ENCODE measurements at places on chromosomes 12 and 14.

- no peak for DNase-seq
Observed at GRCh38 chr14:33986804-33987203, 35.9 kb upstream of the EGLN3 start.

DNA sequence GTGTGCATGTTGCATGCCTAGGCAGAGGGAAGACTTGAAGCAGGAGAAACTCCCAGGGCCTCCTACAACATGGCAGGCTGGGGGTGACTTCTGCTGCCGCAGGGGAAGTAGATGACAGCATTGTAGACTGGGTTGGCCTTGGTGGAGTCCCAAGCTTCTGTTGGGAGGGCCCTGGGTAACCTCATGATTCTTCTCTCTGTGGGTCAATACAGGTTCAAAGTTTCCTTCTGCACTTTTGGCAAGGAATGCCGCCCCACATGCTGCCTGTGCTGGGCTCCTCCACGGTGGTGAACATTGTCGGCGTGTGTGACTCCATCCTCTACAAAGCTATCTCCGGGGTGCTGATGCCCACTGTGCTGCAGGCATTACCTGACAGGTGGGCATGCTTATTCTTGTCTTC is 78.4 kb upstream of the RIC8B start:
- no peak for DNase-seq

- no peak for DNase-seq
Observed at GRCh38 chr14:83706231-83706954, 1823.6 kb upstream of the FLRT2 start.

- DNase-seq = no peak
Observed at GRCh38 chr14:100692859-100693558, 33.7 kb upstream of the DLK1 start.

DNA sequence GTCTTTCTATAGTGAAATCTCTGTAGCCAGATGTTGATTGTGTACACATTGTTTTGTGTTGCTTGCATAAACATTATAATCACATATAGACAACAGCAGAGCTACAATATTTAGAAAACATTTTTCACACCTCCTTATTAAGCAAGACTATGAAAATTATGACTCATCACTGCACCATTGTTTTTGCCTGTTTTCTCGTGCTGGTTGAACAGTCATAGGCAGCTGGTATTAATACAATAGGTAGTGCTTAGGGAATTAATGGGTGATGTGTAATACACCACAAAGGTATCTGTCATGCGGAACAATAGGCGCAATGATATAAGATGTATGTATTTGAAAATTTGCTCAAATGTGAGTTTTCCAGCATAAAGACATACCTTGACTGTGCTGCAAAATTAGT is 449.3 kb downstream of the FOXG1 start:
- DNase-seq = no peak

DNA sequence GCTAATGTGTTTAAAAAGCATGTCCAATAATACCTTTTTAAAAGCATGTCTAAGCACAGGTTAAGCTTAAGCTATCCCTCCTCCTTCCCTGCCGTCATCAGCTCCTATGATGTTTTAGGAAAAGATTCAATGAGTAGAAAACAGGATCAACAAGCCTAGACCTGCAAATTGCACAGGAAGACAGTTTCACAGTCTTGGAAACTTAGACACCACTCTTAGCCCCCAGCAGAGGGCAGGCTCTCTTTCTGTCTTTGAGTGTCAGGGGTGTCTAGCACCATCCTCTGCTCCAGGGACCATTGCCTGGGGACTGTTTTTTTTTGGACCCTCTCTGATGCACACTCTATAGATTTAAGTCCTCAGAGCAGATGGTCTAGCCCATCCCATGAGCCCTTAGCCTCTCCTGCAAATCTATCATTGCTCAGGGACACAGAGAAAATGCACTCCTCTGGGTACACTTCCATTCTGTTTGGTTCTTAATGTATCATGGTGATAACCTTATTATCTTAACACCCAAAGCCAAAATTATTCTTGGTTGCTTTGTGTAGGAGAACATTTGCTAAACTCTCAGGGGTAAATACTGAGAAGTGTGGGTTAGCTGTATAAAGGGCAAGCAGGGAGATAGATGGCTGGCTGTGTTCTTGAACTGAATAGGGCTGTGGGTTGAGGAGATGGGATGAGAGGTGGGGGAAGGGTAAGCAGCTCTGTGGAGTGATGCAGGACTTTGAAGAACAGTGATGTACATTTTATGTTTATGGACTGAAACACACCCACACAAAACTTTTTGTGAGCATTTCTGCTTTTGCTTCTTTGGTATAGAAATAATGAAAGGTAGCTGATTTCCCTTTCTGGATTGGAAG is 259.9 kb upstream of the DDHD1 start:
- peak; percentile 20 for DNase-seq

DNA sequence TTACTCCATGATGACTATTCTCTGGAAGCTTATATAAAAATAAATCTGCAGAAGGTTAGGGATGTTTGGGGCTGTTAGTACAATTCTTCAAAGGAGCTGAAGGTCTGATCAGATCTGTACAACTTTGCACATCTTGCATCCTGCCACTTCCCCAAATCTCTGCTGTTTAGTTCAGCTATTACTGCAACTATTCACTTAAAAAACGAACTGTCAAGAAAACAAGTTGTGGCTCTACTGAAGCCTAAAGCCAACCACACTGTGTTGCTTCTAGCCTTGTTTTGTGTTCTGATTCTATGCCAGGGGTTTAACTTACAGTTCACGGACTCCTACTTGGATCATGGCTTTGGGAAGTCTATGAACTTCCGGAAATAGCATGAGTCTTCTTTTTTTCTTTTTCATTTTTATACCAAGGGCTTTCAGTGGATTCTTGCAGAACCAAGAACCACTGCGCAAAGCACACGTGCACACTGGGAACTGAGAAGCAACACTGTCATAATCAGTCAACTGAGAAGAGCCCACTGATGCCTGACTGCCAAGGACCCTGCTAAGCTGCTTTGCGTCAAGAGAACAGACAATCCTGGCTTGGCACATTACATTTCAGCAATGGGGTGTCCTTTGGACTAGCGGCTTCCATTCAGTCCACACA is 66.3 kb upstream of the EEA1 start:
- DNase-seq = no peak

GRCh38 chr12:50620109-50620977 is 115.6 kb downstream of the DIP2B start:
- DNase-seq = peak; percentile 17

- DNase-seq = no peak
Observed at GRCh38 chr14:23171222-23171975, 12.1 kb downstream of the SLC7A8 start.

DNA sequence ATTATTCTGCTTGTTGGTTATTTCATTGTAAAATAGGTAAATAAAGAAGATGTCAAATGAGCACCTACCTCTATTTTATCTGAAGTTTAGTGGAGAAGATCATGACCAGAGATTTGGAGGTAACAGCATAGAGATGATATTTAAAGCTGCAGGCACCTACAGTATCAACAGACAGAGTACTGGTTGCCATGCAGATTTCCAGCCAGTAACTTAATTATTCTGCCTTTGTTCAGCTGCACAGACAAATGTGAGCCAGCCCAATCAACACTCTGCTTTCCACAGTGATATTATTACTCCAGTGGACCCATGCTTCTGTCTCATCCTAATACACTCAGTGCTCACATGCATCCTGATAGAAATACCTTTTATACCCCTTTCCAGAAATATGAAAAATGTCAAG is 348.5 kb upstream of the RGS6 start:
- no peak for DNase-seq

DNA sequence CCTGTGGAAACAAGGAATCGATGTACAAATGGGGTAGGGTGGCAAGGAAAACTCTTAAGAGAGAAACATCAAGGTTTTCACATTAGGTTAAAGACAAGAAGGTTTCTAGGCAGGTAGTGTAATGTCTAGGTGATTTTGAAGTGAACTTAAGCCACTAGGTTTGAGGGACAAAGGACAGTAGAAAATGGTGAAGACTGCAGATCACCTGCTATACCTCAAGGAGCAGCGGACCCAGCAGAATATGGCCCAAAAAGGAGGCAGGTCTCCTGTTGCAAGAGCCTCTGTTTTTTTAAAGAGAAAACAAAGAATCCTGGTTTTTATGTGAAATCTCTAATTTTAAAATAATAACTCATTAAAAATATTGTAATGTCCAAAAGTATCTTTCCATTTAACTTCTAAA is 178.1 kb downstream of the ACSS3 start:
- DNase-seq = no peak

GRCh38 chr14:78401866-78402265 is 231.7 kb downstream of the NRXN3 start:
- DNase-seq = no peak

All from BE2C (cell line).